ENCODE measurements at places on chromosomes 1 and 21. TPM values are rescaled to one million over a fixed set of nuclear protein-coding genes. Genes with fewer than 3 reads are reported as not detected.

RNU1-4 gene
- under 0.01 TPM for total RNA-seq

SPRR4 gene
- not detected for total RNA-seq

SSX2IP gene
- 4.3 TPM for total RNA-seq

AGT gene
- not detected for total RNA-seq

CYP4A22 gene
- not detected for total RNA-seq

PRMT6 gene
- 21.8 TPM for total RNA-seq

TFAP2E gene
- not detected for total RNA-seq

S100A3 gene
- total RNA-seq, result 6.9 TPM

SAMD13 gene
- total RNA-seq, result 1.5 TPM

CAPN2 gene
- 310 TPM for total RNA-seq

CACNA1S gene
- not detected for total RNA-seq

RBBP5 gene
- total RNA-seq, result 14.5 TPM

LENEP gene
- not detected for total RNA-seq

UBL4B gene
- not detected for total RNA-seq

LYPD8 gene
- total RNA-seq, result not detected

COL8A2 gene
- 0.41 TPM for total RNA-seq

TMPRSS15 gene
- not detected for total RNA-seq

NDUFS5 gene
- total RNA-seq, result 476 TPM

GBP6 gene
- total RNA-seq, result not detected

RPAP2 gene
- total RNA-seq, result 10.3 TPM

FAM72B gene
- total RNA-seq, result 1.2 TPM

FAM167B gene
- total RNA-seq, result 101 TPM

GNL2 gene
- 55.2 TPM for total RNA-seq

SIM2 gene
- total RNA-seq, result 1.7 TPM

CD1E gene
- total RNA-seq, result not detected

HMGCL gene
- total RNA-seq, result 66.4 TPM

NPR1 gene
- total RNA-seq, result 4.2 TPM

NUP210L gene
- total RNA-seq, result not detected

PADI3 gene
- total RNA-seq, result not detected

NBPF10 gene
- total RNA-seq, result 0.47 TPM

MRPS15 gene
- 82.6 TPM for total RNA-seq

ZSCAN20 gene
- 7.6 TPM for total RNA-seq

SV2A gene
- total RNA-seq, result 2.6 TPM

TMPRSS2 gene
- 0.10 TPM for total RNA-seq

CHD5 gene
- not detected for total RNA-seq

ZSWIM5 gene
- 0.29 TPM for total RNA-seq

C1QB gene
- total RNA-seq, result not detected

IVNS1ABP gene
- total RNA-seq, result 45.9 TPM

S100A8 gene
- not detected for total RNA-seq

FCRL4 gene
- not detected for total RNA-seq

BROX gene
- 50.8 TPM for total RNA-seq

CYP4Z1 gene
- not detected for total RNA-seq

All from glomerular endothelial cell (primary cell).